Mucosa of gallbladder (tissue), 1 donor: ENCODE measurements at places on chromosomes 4 and X. TPM values are rescaled to one million over a fixed set of nuclear protein-coding genes. Genes with fewer than 3 reads are reported as not detected.

FRMPD4 gene
- total RNA-seq: 0.03 TPM

DNA sequence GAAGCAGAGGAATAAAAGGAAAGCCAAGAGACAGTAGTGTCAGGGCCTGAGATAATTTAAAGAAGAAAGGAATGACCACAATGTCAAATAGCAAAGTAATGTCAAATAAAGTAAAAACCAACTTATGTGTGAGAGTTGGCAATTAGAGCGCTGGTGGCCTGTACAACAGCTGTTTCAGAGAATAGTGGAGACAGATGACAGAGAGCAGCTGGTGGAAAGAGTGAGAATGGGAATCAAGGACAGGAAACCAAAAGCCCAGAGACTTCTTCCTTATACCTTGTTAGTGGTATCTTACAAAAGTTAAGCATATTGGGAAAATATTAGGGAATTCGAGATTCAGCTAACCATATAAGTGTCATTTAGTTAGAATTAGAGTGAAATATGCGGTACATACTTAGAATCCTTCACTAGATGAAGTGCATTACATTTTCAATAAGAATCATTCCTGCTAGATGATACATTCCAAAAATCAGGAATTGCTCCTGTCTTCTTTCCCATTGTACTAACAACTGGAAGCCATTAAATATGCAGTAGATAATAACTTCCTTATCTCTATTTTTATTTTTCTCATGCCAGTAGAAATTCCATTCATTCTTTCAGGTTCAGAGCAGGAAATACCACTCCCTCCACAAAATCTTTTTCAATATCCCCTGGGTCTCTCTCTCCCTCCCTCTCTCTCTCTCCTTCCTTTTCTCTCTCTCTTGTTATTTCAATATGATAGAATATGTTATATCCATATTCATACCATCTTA lies 525.4 kb downstream of the CENPC start:
- no peak for DNase-seq

DNA sequence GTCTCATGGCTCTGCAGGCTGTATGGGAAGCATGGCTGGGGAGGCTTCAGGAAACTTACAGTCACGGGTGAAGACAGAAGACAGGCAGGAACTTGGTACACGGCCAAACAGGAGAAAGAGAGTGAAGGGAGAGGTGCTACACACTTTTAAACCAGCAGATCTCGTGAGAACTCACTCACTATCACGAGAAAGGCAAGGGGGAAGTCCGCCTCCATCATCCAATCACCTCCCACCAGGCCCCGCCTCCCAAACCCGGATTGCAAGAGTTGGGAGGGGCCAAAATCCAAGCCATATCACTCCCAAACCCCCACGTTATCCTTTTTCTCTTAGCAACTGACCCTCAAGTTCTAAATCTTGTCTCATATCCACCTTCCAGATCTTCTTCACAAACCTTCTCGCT lies 1710.5 kb upstream of the TENM3 start:
- no peak for DNase-seq

VSIG4 gene
- 61.5 TPM for total RNA-seq

NOX1 gene
- total RNA-seq: not detected
